Heart right ventricle (tissue), 16 donors: ENCODE measurements at places on chromosomes 3 and 15. TPM values are rescaled to one million over a fixed set of nuclear protein-coding genes. Genes with fewer than 3 reads are reported as not detected.

MYZAP gene
- 938 TPM for total RNA-seq

PARP15 gene
- total RNA-seq: 1.7 TPM

POTEB2 gene
- total RNA-seq: not detected

CKMT1B gene
- total RNA-seq: not detected

LCMT2 gene
- 7.1 TPM for total RNA-seq

MORC1 gene
- not detected for total RNA-seq

PCLAF gene
- not detected for total RNA-seq

MB21D2 gene
- 2.0 TPM for total RNA-seq

ZPLD1 gene
- total RNA-seq: not detected

RARRES1 gene
- 1.6 TPM for total RNA-seq

MYRIP gene
- total RNA-seq: 2.7 TPM

UQCC5 gene
- 73.4 TPM for total RNA-seq

KY gene
- total RNA-seq: 7.4 TPM

TTC14 gene
- total RNA-seq: 19.5 TPM

UBAP1L gene
- 2.3 TPM for total RNA-seq

DNA sequence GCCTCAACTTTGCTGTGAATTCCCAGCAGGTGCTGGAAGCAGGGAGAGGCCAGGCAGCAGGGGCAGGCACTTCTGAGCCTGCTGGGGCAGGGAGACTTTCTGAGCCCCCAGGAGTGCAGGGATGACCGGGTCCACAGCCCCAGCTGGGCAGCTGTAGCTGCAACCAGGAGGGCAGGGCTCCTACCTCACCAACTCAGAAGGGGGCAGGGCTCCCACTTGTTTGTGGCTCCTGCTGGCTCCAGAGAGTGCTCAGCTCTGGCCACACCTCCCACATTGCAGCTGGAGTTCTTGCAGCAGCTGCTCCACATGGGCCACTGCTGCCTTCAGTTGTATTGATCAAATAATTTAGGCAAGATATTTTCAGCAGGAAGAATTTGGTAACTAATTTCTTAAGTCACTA lies 812.3 kb downstream of the NSUN3 start:
- no peak for DNase-seq

DNA sequence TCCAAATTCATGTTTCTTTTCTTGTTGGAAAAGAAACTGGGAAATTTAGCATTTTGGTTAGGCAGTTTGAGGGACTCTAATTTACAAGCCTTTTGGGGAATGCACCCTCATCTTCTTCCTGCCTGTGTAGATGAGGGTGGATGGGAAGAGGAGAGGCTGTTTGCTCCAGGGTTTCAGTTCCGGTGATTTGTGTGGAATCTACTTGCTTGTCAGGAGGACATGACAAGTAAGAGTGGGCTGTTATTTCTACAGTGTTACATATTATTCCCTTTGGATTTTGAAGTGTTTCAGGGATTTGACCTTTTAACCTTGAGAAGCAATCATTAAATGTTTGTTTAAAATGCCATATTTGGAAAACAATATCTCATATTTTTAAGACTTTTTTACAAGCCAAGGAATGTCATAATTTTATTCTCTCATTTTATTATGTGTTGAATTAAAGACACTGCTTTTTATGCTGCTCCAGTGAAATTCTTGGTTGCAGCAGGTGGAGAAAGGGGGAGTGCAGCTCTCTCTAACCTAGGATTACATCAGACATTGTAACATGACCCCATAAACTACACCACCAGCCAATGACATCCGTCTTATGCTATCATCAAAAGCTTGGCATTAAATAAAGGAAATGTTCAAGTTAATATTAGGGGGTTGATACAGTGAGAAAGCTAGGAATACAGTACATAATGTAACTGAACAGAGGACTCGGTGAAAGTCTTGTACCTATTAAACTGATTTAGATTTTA lies 30.2 kb downstream of the PLAAT1 start:
- no peak for DNase-seq

- DNase-seq: peak; percentile 44
Observed at GRCh38 chr3:192409201-192409837, 318.0 kb downstream of the FGF12 start.

DNA sequence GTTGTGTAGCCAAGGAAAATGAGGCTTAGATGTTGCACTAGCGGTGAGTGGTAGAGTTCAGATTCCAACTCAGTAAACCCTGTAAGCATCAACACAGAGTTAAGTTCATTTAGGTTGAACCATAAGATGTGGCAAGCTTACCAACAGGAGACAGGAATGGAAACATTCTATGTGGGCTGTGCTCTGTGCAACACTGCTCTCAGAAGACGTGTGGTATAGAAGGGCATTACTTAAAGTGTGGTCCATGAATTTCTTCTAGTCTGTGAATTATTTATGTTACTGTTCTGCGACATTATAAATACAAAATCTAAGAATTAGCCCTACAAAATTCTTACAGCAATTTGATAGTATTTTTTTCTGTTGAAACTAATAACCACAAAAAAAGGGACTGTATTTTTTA lies 213.3 kb downstream of the GRM7 start:
- no peak for DNase-seq

- peak; percentile 70 for DNase-seq
Observed at GRCh38 chr15:89647191-89647851, 7.9 kb downstream of the KIF7 start.

GRCh38 chr15:62647202-62647842 lies 395.2 kb upstream of the TPM1 start:
- DNase-seq: no peak

- no peak for DNase-seq
Observed at GRCh38 chr3:38054499-38055001, 15.5 kb downstream of the DLEC1 start.

GRCh38 chr3:126867863-126868200 lies 115.1 kb upstream of the PLXNA1 start:
- DNase-seq: no peak

GRCh38 chr3:19046440-19046839 lies 101.9 kb upstream of the KCNH8 start:
- DNase-seq: no peak

- no peak for DNase-seq
Observed at GRCh38 chr3:53240989-53241972, 14.5 kb downstream of the TKT start.

GRCh38 chr3:79019137-79019923 lies 748.5 kb downstream of the ROBO1 start:
- DNase-seq: peak; percentile 75

DNA sequence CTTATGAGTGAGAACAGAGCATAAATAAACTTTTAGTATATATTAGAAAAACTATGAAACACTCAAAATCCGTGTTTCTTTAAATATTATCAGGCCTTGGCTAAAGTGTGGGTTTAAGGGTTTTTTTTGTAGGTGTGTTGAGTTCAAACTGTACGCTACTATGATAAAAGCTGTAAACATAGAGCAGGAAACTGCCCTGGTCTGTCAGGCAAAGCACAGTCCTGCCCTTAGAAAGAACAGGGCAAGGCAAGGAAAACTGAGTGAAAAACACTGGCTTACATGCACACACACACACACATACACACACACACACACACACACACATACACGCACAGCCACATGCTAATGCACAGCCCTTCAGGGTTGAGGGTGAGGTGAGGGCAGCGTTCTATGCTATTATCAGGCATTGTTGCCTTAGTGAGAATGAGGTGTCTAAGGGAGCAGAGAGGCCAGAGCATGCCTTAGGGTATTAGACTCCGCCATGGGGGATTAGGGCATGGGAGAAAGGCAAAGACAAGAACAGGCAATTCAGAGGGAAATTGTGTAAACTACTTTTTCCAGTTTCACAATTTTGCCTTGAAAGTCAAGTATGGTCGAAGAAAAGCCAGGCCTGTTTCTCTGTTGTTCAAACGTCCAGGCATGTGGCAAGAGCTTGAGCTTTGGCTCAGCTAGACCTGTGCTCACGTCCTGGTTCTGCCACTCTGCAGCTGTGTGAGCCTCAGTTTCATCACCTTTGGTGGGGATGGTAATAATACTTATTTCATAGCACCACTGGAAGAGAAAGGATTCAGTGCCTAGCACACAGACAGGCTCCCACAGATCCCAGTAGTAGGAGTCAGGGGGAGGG lies 36.3 kb upstream of the TPM1 start:
- DNase-seq: no peak

GRCh38 chr3:155548195-155548594 lies 196.7 kb downstream of the PLCH1 start:
- DNase-seq: no peak

- no peak for DNase-seq
Observed at GRCh38 chr3:52240886-52241370, 2.0 kb upstream of the TWF2 start.

- DNase-seq: no peak
Observed at GRCh38 chr3:105786241-105786640, 82.6 kb downstream of the CBLB start.

DNA sequence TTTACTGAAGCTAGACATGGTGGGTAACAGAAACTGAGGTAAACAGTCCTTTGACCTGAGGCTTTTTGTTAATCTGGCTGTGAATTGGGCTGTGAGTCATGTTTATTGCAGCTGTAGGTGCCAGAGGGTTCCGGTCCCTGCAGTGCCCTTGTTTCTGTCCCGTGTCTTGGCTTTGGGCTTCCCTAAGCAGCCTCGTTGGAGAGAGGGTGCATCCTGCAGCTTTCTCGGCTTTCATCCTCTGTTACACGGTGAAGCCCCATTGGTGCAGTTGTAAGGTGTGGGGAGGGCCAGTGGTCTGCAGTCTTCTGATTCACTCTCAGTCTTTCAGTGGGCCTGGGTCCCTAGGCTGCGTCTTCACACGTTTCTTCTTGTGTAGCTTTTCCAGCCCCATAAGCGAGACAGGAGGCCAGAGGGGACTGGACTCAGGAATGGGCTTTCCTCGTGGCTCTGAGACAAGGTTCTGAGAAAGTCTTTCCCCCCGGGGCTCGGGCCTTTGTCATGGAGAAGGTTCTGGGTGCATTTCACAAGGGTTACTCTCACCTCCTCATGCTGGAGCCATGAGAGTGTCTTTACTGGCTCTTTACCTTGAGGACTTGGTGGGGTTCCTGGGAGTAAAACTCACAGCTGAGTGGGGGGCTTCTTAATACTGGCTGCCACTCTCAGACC lies 33.1 kb downstream of the ASB7 start:
- no peak for DNase-seq

- peak; percentile 75 for DNase-seq
Observed at GRCh38 chr15:39920510-39921273, 626 bp upstream of the GPR176 start.

DNA sequence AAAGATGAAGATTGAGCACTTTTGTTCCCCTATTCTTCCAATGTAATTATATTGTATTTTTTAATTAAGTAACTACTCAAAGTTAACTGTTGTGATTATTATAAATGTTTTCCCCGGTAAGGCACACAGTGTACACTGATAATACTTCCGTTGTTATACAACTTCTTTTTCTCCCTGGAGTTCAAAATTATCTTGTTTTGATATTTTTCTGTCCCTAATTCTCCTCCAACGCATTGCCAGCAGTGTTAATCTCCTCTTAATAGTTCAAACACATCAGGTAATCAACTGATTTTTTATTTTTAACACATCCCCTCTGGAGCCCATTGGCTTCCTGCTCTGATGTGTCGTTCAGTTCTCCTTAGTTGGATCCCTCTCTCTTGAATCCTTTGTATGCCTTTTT lies 32.3 kb upstream of the MFSD1 start:
- no peak for DNase-seq

- DNase-seq: no peak
Observed at GRCh38 chr3:8856721-8857120, 87.3 kb upstream of the OXTR start.

GRCh38 chr3:59654123-59654479 lies 604.3 kb upstream of the CFAP20DC start:
- DNase-seq: no peak

- DNase-seq: no peak
Observed at GRCh38 chr15:95948411-95948810, 382.1 kb upstream of the NR2F2 start.

- no peak for DNase-seq
Observed at GRCh38 chr3:158430968-158431367, 140.0 kb upstream of the MLF1 start.

DNA sequence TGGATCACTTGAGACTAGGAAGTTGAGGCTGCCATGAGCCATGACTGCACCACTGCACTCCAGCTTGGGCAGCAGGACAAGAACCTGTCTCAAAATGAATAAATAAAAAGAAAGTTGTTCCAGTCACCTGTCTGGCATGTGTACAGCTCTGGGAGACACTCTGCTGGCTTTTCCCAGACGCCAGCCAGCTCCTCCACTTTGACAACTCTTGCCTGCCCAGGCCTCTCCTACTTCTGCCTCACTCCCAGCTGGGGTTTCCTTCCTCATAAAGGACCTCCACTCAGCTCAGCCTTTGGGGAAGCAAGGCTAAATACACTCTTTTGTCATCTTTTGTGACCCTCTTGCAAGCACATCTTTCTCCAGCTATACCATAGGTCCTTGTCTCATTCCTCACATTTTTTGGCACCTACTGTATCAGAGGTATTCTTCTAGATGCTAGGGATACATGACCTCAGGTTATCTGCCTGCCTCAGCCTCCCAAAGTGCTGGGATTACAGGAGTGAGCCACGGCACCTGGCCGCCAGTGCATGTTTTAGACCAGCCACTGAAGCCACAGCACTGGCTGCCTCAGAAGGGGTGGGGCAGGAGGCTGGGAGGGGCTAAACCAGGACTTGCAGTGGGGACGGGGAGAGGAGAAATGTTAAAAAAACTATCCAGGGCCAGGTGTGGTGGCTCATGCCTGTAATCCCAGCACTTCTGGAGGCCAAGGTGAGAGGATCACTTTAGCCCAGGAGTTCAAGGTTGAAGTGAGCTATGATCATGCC lies 10.0 kb upstream of the ELP6 start:
- DNase-seq: no peak

GRCh38 chr3:46742992-46743585 lies 25.4 kb upstream of the PRSS50 start:
- no peak for DNase-seq

GRCh38 chr3:62007036-62007435 lies 366.3 kb downstream of the FEZF2 start:
- DNase-seq: no peak

GRCh38 chr3:172561897-172562640 lies 38.8 kb upstream of the TNFSF10 start:
- no peak for DNase-seq

- no peak for DNase-seq
Observed at GRCh38 chr15:56017920-56018319, 24.5 kb upstream of the NEDD4 start.

- no peak for DNase-seq
Observed at GRCh38 chr15:98924401-98925049, 83.1 kb downstream of the PGPEP1L start.

- no peak for DNase-seq
Observed at GRCh38 chr15:70569091-70569713, 194.2 kb downstream of the UACA start.

DNA sequence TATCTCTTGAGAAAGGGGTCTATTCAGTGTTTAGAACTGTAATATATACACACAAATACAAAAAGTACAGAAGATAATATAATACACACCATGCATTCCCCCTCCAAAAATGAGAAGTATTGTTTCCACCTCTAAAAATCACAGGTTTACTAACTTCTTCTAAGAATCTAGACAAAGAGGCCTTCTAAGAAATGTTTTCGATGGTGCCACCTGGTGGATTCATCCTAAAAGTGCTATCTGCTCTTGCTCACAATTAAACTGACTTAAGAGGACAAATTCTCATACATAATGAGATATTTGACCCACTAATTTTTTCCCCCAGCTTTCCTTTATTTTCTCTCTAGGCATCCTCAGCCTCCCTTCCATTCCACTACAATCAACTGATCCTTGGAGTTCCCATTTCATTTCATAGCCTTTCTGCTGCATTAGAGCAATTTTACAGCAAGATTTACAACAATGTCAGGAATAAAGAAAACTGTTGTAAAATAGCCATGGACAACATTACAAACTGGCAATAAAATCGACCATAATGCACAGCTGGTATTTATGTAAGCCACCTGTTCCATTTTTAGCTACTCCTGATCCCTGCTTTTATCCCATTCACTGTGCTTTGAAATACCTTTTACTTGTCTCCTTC lies 124.6 kb downstream of the ARRDC4 start:
- DNase-seq: no peak

GRCh38 chr3:115652738-115653137 lies 29.4 kb downstream of the GAP43 start:
- DNase-seq: no peak
